ENCODE measurements at places on chromosomes 2 and 18.

GRCh38 chr2:235603659-235604058 lies 109.8 kb downstream of the AGAP1 start:
- no peak for DNase-seq

DNA sequence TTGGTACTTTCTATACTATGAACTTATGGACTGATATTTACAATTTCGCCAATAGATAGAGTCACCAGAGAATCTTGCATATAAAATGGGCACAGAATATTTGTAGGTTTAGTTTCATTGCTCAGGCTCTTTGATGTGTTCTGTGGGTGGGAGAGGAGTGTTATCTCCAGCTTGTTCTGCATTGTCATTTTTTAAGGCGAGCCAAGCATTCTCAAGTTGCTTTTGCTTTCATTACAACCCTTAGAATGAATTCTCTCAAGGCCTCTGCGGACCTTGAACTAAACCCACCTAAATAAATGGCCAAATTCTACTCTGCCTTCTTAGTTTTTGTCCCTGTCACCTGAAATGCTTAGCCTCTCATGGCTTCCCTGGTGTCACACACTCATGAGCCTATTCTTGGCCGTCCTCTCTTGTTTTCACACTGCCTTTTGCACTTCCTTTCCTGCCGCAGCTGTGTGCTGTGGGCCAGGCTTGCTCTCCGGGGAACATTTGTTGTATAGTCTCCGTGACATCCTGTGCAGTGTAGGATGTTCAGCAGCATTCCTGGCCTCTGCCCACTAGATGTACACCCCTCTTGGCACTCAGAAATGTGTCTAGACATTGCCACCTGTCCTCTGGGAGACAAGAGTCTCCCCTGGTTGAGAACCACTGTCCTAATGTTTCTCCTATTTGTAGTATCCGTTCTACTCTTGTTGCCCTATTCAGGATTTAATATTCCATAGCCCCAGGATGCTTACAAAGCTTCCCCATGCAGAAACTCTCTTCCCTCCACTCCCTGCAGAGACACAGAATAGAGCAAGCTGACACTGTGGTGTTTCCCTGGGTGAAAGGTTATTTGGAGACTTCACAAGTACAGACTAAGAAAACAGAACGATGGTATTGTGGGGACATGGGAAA lies 255.6 kb downstream of the PTPRM start:
- DNase-seq: peak; percentile 7

- DNase-seq: no peak
Measured at GRCh38 chr2:155690785-155691184, 641.7 kb downstream of the NR4A2 start.

GRCh38 chr2:44324971-44325426 lies 36.3 kb downstream of the PREPL start:
- DNase-seq: no peak

GRCh38 chr2:11100976-11101375 lies 54.3 kb upstream of the SLC66A3 start:
- DNase-seq: no peak

- DNase-seq: no peak
Measured at GRCh38 chr18:74689251-74689650, 91.6 kb downstream of the ZNF407 start.
